COLO829 (cell line): ENCODE measurements at places on chromosomes 2 and 18.

- DNase-seq = no peak
These were observed 49.7 kb upstream of the AGAP1 start for GRCh38 chr2:235444101-235444597.

DNA sequence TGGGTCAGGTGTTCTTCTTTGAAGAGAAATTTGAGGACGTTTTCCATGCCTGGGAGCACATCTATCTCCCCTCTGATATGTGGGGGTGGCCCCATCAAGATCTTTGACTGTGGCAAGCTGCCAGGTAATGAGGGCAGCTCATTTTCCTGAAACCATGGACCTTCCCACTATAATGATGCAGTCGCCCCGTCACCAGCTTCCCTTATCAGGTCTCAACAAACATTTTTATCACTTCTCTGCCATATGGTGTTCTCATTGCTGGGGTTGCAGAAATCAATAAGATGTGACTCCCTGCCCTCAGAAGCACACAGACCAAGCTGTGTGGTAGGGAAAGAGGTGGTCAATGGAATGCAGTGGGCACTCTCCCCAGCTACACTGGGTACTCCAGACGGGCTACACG lies 48.4 kb upstream of the B3GNT7 start:
- DNase-seq = no peak

DNA sequence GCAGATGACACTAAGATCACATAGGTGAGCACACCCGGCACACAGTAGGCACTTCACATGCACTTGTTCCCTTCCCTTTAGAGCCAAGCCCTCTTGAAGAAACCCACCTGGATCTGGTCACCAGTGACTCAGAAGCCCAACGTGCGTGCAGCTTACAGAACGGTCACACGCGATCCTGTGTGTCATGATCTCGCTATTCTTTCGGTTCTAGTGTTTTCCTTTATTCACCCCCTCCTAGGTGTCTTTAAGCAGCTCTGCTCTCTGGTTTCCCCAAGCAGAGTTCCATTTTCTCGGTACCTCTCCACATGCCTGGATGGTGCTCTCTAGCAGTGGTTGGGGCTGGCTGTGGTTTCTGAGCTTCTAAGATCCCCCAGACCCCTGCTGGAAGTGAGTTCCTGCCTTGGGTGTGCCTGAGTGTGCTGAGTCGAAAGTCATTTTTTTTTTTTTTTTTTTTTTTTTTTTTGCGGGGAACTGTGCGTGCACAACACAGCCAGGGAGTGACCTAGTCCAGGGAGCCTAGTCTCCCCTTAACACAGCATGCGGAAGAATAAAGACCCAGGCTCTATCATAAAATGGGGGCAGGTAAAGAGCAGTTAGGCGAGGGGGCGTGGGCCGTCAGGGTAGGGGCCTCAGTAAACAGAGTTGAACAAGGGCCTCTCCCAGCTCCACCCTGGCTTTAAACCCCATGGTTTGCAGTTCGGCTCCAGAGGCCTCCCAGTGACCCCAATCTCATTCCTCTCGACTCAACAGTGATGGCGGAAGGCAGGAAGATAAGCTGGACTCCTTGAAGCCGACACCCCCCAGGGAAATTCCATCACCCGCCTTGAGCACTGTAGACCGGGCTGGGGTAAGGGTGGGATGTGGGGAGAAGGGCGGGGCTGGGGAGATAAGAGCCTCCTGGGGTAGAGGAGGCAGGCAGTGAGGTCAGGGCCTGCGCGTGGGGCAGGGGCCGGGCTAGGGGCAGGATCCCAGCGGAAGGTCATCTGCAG lies 29.8 kb upstream of the DNMT3A start:
- DNase-seq = no peak

DNA sequence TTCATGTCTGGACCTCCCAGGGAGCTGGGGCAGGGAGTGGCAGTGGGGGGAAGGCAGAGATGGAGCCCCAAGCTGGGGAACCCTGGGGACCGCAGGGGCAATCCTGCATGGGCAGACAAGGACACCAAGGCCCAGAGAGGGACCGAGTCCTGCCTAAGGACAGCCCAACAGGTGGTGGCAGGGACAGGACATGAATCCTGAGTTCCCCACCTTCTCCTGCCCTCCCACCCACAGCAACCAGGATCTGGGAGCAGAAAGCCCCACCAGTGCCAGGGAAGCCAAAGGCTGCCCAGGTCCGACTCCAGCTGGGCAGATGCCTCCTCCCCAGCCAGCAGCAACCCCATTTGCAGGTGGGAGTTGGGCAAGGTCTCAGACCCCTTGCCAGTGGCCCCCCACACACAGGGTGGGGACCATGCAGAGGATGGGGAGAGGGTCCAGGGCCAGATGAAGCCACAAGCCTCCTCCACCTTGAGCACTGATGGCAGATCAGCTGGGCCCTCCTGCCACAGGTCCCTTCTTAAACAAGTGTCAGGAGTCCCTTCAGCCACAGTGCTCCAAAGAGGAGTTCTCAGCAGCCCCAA lies 6.3 kb downstream of the ADRA2B start:
- DNase-seq = no peak

DNA sequence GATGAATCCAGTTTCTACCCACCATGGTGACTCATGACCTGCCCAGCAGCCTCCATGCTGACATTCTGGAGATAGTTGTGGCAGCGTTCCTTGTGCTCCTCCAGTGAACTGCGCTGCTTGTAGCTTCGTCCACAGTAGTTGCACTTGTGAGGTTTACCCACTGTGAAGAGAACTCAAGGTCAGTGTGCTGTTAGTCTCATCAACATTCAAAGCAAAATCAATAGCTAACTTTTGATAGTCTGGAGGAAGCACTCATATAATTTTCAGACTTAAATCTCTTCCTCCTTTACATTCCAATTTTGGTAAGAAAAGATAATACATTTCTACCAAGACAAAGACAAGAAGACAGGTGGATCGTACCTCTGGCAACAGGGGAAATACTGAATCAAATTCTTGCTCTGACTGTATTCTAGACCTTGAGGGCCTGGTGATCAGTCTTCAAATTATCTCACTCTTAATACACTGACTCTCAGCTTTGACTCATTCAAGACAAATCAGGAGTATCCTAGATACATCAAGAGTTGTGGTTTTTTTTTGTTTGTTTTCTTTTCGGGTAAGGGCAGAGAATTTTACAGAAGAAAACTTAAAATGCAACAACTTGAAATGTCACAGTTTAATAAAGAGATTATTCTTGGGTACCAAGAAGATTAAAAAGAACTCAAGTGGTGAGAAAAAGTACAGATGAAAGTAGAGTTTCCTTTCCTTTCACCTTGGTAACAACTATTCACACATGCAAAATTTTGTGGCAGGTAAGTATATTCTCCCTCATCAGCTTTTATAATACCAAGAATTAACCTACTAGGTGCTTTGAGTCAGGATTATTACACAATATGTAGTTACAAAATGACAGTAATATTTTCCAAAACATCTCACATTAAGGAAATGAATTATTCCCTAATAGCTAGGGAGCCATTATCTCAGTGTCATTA lies 129.2 kb downstream of the IKZF2 start:
- DNase-seq = no peak

- no peak for DNase-seq
These were observed 521 bp upstream of the PROM2 start for GRCh38 chr2:95273566-95274290.

- DNase-seq = no peak
These were observed 432.6 kb downstream of the SATB2 start for GRCh38 chr2:199025146-199025545.

- DNase-seq = no peak
These were observed 678.0 kb downstream of the EPHA4 start for GRCh38 chr2:220894069-220894468.

DNA sequence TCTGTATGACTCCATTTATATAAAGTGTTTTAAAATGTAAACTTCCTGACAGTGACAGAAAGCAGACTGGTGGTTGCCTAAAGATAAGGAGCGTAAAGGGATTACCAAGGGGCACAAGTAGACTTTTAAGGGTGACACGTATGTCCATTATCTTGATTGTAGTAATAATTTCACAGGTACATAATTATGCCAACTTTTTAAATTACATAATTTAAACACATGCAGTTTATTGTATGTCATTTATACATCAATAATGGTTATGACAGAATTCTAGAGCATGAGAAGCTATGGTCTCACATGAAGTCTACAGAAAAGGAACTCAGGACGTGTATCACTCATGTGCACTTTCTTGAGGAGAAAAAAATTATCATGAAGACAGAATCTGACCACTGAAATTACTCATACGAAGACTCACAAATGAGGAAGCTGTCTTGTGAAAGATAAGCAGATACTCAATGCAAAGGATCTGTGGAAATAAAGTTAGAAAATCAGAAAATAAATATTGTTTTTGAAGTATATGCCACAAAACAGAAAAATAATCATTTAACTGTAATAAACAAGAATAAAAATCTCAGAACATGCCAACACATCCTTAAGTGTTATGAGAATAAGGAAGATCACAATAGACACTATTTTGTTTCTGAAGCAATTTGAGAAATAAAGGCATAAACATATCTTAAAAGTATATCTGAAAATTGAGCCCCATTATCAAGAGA lies 84.4 kb downstream of the TMEM131 start:
- DNase-seq = no peak

- DNase-seq = no peak
These were observed 275.6 kb upstream of the CXCR4 start for GRCh38 chr2:136393514-136393913.

- no peak for DNase-seq
These were observed 1025.3 kb upstream of the NXPH2 start for GRCh38 chr2:139805441-139805840.

GRCh38 chr18:39960550-39960949 lies 1994.5 kb upstream of the PIK3C3 start:
- DNase-seq = no peak

DNA sequence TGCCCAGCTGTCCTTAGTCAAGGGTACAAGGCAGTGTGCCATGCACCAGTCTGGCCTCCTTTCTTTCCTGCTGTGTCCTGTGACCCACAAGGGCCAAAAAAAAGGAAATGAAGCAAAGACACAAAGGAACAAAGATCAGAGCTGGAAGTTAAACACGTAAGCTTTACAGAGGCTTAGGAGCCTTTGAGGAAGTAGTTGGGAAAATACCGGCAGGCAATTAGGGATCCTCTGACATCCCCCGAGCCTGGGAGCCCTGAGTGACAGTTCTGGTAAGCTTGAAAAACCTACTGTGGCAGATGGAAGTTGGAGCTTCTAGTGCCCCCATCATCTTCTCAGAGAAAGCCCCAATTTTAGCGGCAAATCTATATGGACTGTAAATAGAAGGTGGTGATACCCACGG lies 78.5 kb downstream of the SPRED2 start:
- DNase-seq = no peak

DNA sequence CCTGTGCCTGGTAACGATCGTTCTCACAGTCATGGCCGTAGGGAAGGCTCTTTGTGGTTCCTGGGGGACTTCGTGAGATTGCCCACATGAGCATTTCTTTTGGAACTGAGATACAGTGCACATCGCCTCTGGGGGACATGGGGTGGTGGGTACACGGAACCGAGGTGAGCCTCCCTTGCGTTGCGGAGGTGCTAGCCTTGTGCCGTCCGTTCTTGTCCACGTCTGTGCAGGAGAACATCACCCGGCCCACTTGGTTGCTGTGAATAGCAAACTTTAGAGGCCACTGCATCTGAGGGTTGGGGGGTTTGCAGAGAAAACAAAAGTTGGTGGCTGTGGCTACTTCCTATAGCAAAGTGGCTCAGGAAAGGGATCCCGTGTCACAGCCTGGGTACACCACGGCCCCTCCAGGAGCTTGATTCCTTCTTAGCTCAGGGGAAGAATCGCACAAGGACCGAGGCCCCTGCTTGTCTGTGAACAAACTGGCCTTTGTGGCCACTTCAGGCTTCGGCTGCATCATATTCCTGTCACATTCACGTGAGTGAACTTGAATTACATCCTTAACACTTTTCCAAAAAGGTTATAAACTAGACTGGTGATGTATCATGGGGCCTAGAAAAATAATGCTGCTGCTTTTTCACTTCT lies 72.6 kb downstream of the LRRFIP1 start:
- DNase-seq = no peak

DNA sequence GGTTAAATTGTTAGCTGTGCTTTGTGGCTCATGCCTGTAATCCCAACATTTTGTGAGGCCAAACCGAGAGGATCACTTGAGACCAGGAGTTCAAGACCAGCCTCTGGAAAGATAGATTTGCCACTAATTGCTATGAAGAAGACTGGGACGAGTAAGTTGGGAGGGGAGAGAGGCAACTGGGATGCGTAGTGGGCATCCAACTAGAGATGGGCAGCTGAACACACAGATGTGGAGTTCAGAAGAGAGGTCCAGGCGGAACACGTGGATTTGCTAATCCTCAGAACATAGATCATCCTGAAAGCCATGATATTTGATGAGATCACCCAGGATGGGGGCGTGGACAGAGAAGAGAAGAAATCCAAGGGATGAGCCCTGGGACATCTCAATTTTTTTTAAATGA lies 48.7 kb downstream of the CYP26B1 start:
- no peak for DNase-seq

DNA sequence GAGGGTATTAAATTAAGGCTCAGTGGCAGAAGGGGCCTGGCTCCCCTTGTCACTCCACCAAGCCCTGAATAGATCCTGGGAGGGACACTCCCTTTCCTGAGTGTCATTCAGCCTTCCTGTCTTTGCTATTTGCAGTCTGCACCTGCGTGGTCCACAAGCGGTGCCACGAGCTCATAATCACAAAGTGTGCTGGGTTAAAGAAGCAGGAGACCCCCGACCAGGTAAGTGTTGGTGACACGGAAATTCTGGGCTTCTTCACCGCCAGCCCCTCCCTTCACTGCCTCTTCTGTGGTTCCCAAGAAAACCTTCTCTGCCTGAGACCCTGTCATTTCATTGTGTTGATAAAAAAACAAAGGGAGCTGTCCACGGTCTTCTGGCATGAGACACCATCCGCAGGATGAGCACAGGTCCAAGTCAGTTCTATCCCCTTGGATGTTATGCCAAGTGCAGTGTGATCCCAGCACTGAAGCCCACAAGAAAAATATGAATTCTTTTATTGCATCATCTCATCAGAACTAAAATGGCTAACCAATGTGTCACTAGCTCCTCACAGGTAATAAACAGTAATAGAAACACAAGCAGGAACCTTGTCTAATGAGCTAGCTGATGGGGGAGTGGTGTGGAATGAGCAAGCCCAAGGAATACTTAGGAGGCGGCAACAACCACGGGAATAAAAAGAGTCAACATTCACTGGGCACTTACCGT lies 316.9 kb upstream of the EPAS1 start:
- DNase-seq = no peak

DNA sequence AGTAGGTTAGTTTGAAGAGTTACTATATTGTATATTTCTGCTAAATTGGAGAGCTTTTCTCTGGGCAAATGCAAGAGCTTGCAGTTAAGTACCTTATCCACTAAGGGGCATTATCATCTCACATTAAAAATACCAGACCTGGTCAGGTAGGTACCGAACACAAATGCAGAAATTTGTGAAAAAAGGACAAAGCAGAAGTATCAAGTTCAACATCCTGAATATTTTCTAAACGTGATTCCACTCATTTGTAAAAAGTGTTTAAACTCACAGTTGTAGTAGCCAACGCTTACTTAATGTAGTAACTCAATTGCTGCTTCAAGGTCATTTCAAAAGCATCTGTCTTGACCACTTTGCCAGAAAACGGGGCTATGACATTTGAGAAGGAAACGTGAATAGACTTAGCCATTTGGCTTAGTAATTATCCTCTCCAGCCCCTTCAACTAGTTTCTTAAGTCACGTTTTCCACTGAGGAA lies 52.1 kb downstream of the CYRIA start:
- DNase-seq = peak; percentile 40
